Right lung (tissue), 10 donors: ENCODE measurements at places on chromosomes 3 and 15. TPM values are rescaled to one million over a fixed set of nuclear protein-coding genes. Genes with fewer than 3 reads are reported as not detected.

SPSB4 gene
- polyA plus RNA-seq = 6.5 TPM

DNA sequence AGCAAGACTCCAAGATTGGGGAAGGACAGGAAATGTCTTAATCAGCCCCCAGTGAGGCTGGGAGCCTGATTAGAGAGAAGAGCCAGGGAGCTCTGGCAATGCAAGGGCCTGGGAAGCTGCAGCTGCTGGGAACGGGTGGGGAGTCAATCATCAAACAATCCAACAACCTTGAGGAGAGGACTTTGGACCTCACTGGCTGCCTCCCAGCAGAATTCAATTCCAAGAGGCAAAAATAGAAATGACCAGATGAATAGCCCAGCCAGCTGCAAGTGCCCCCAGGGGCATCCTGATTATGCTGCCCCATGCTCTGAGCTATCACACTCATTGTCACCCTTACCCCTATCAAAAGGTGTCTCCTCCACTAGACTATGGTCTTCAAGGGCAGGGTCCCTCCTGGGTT, 6.1 kb upstream of the HOMER2 start:
- DNase-seq = no peak

GRCh38 chr3:130850843-130851242, 43.0 kb upstream of the ATP2C1 start:
- no peak for DNase-seq

NUTM1 gene
- not detected for polyA plus RNA-seq

DNA sequence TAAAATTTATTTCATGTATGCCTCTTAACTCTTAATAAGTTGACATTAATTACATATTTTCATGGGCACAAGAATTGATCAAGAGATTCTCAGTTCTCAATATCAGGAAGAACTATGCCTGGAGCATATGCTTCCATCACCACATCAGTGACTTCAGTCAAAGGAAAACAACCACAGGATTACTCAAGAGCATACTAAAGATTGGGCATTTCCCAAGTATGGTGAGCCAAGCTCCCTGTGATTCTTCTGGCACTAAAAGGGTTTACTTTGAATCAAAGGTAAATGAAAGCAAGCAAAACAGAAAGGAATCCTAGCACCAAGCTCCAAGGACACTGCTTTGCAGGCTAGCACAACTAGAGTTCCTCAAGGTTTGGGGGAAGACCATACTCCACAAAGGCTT, 44.6 kb downstream of the FMN1 start:
- no peak for DNase-seq

GRCh38 chr15:96790004-96790403, 459.5 kb downstream of the NR2F2 start:
- DNase-seq = no peak

DNA sequence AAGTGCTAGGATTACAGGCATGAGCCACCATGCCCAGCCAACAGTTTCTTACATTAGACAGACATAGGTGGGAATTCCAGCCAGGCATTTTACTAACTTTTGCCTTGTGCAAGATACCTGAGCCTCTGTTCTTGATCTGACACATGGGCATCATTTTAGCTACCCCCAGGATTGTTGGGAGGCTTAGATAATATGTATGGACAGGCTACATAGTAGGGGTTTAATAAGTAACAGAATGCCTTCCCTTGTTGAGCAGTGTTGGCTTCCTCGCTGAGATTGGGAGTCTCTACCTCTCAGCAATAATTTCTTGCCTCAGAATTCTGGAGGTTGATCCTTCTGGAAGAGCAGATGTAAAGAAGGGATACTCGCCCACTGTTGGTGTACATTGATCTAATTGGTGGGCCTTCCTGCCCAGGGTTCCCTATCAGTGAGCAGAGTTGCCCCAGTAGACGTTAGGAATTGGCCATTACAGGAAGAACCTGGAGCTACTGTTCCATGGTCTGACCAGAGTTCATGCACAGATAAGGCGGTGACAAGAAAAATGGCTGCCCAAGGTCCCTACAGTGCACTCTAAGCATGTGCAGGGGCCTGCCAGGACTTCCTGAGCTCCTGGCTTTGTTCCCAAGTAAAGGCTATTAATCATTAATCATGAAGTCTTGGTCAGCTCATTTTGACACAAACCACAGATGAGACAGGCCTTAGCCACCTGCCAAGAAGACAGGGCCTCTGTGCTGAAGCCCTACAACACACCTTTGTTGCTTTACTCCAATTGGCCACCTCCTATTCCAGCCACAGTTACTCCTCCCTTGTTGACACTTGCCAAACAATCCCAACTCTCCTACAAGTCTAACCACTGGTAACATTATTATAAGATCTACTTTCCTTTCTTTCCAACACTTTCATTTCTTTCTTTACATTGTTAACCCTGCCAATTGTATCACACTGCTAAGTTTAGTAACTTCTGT, 5.0 kb upstream of the IL17RE start:
- peak; percentile 67 for DNase-seq

NUP210 gene
- 15.9 TPM for polyA plus RNA-seq

DNA sequence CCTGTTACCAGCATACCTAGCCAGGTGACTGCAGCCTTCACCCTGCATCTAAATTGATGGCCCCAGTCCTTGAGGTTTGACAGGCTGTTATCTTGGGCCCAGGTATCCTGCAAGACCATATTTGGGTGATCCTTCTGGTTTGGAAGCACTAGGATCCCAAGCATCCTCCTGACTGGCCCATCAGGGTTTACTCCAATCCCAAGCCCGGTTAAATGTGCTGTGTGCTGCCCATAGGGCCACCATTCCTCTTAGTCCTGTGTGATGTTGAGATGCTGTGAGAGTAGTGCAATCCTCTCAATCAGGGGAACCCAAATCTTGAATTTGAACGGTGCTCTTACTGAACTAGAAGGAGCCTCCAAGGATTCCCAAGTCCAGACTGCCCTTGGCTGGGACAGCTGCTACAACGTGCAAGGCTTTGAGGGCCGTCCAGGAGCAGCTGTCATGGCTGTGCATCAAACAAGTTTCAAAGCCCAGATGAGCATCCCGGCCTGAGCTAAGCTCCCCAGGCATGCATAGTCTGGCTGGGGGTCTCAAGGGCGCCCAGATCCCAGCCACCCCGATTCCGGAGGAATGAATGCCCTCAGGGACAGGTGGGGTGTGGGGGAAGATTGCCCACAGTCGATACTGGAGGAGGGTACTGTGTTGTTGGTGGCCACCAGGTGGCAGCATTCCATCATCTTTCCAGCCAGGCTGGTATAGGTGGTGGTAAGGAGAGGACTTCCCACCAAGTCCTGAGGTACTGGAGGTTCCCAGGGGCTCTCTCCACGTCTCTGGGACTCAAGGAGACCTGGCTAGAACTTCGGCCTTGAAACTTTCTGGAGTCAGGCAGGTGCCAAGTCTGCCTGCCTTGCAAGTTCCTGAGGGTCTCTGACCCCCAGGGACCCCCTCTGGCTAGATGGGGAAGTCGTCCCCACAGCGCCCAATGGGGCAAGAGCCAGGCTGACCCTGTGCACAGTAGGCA, 32.6 kb downstream of the RBM5 start:
- DNase-seq = peak; percentile 68

GRCh38 chr3:16061491-16061890, 113.0 kb upstream of the GALNT15 start:
- DNase-seq = no peak

- DNase-seq = no peak
Observed at GRCh38 chr3:9343115-9343514, 19.7 kb upstream of the THUMPD3 start.

SLC35G2 gene
- 4.7 TPM for polyA plus RNA-seq

DNA sequence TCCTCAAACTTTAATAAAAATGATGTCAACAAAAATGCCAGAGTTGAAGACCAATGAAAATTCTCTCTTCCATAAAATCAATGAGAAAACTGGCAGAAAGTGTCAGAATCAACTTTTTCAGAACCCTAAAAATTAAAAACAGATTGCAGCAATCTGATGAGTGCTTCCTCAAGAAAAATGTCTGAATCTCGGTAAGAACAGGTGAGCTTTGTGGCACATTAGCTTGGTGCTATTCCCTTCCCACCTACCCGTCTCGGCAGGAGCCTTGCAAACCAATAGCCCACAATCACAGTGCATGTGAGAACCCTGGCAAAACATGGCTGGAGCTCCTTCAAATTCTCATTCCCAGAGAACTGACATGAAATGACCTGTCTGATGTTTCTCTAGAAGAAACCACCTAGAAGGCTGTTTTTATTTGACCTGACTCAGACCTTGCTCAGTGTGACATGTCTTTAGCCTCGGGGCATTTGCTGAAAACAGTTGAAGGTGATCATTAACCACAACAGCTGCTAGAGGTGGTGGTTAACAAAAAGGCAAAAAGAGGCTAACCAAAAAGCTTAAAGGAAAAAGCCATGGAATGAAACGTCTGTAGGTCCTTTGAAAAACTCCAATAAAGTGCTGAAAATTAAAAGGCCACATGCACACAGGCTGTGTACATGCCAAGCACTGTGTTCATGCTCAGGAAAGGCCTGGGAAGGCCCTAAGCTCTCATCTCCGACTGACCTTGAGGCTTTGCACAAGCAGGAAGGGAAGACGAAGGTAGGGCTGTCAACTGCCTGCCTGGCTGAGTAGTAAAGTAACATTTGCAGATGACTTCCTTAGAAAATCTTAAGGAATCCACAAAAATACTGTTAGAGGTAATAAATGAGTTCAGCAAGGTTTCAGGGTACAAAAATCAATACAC, 253.0 kb upstream of the NSMCE3 start:
- DNase-seq = no peak
